Fibroblast of lung (primary cell): ENCODE measurements at places on chromosomes 5 and 9. TPM values are rescaled to one million over a fixed set of nuclear protein-coding genes. Genes with fewer than 3 reads are reported as not detected.

PDZD2 gene
- polyA plus RNA-seq = 0.29 and 0.40 TPM in 2 replicates

DNA sequence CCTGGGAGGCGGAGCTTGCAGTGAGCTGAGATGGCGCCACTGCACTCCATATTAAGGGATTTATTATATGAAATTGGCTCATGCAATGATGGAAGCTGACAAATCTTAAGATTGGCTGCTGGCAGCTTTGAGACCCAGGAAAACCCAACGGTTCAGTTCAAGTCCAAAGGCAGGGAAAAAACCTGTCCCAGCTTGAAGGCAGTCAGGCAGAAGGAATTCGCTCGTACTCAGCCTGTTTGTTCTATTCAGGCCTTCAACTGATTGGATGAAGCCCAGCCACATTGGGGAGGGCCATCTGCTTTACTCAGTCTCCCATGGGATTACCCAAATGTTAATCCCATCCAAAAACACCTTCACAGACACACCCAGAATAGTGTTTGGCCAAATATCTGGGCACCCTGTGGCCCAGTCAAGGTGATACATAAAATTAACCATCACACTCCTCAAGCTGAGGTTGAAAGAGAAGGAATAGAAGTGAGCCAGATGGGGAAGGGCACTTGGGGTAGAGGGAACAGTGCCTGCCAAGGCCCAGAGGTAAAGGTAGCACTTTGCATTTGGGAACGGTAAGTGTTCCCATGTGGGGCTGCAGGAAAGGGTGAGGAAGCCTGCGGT lies 8.5 kb upstream of the ORM1 start:
- H3K4me1 ChIP-seq = no peaks in the 10 kb centered on the region
- H3K27me3 ChIP-seq = peaks cover 5% of the 10 kb centered on the region
- no peaks in the 10 kb centered on the region for H3K36me3 ChIP-seq
- no peak overlapping the region for H3K4me3 ChIP-seq

GRCh38 chr5:140207250-140207964 lies 32.4 kb downstream of the CYSTM1 start:
- no peak for DNase-seq
- no peak overlapping the region for H3K27ac ChIP-seq
- no peaks in the 10 kb centered on the region for H3K27me3 ChIP-seq

DNA sequence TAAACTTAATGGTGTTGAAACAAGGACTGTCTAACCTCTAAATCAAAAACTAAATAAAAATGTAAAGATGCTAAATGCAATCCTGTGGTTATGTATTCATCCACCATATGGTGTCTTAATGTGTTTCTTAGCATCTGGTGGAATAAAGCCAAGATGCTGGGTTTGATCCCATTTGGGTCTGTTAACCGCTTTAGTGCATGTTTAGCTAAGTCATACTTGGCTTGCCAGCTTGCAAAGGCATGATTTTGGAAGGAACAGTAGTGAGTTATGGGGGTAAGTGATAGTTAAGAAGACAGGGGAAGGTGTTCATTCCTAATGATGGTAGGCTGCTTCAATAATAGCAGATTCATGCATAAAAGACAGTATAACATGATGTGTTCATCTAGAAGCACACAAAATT lies 139.0 kb upstream of the SLC27A6 start:
- no peaks in the 10 kb centered on the region for H3K27me3 ChIP-seq
- H3K4me1 ChIP-seq = no peaks in the 10 kb centered on the region
- no peak overlapping the region for H3K4me3 ChIP-seq
- no peak for DNase-seq
- no peaks in the 10 kb centered on the region for H3K36me3 ChIP-seq

DNA sequence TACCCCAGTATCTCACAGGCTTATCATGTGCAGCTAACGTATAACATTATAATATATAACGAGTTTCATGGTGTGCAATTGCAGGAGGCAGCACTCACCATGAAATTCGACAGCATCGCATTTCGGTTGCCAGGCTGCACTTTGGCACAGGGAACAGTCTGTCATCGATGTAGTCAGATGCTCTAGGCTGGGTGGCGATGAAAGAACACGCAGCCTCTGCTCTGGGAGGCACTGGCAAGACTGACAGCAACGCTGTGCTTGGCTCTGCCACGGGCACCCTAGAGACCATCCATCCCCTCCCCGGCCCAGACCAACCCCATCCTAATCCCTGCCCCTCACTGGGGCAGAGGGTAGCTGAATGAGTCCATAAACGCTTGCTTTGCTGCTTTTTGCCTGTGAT lies 290.8 kb downstream of the MED10 start:
- H3K4me3 ChIP-seq = no peak overlapping the region
- no peaks in the 10 kb centered on the region for H3K36me3 ChIP-seq
- DNase-seq = no peak
- H3K27me3 ChIP-seq = no peaks in the 10 kb centered on the region
- no peaks in the 10 kb centered on the region for H3K4me1 ChIP-seq

- no peaks in the 10 kb centered on the region for H3K36me3 ChIP-seq
- no peak overlapping the region for H3K27ac ChIP-seq
- no peaks in the 10 kb centered on the region for H3K4me1 ChIP-seq
Measured at GRCh38 chr5:134086943-134087305, 27.6 kb upstream of the TCF7 start.

- no peak overlapping the region for H3K27ac ChIP-seq
- H3K4me1 ChIP-seq = no peaks in the 10 kb centered on the region
- no peaks in the 10 kb centered on the region for H3K36me3 ChIP-seq
- no peaks in the 10 kb centered on the region for H3K27me3 ChIP-seq
- DNase-seq = no peak
Measured at GRCh38 chr5:4924577-4924976, 215.6 kb upstream of the ADAMTS16 start.

DNA sequence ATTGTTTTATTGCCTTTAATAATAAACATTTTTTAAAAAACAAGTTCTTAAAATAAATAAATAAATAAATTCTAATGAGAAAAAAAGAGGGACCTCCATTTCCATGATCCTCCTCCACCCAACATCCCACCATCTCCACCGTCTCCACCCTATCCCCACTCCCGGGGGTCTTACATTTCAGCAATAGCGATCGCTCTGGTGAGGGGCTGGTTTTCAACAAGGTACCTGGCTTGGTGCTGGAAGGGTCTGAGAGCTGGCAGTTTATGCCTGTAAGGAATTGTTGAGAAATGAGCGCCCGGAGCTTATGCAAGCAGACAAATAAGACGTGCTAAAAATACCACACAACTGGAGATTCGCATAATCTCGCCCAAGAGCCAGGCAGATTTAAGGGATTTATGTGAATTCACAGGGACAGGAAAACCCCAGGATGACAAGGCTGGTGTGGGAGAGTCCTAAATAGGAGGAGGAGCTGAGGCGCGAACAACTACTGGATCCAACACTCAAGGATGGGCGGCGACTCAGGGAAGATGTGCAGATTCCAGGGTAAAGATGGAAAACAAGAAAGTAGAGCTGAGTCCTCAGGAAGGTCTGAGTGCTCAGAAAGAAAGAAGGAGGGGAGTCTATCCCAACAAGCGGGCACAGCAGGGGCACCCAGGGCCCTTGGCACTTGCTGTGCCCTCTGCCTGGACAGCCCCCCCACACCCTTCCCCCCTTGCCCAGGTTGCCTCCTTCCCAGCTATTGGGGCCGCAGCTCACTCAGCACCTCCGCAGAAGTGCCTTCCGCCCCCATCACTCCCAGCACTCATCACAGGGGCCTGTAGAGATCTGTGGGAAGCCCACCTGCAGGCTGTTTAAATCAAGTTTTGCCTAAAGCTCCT lies 27.0 kb downstream of the TRIM14 start:
- no peak overlapping the region for H3K4me3 ChIP-seq
- no peak overlapping the region for H3K27ac ChIP-seq
- no peaks in the 10 kb centered on the region for H3K27me3 ChIP-seq
- H3K4me1 ChIP-seq = peaks cover 2% of the 10 kb centered on the region
- no peak for DNase-seq

DNA sequence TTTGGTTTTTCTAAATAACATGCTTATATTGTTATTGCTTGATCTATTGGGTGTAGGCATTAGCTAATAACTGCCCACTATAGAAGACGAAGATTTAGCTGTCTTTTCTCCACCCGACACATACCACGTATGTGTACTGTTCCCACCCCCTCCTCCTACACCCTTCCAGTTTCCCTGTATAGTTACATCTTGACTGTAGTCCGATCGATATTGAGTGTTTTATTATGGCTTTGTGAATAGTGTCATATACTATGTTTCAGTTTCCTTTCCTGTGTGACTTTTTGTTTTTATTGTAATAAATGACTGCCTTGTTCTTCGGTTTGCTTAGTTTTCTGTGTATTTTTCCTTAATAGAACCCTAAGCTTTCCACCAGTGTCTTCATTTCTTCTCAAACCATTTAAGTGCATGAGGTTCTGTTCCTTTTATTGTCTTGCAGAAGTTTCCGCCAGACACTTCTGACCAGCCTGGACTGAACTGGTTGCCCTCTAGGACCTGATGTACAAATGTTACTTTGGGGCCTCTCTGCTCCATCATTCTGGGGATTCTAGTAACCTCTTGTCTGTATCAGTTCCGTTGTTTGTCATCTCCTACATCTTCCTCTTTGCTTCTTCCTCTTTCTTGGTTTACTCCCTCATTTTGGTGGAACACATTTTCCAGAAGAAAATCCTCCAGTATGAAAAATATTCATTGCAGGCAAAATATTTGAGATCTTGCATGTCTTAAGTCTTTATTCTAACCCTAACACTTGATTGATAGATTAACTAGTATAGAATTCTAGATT lies 61.8 kb downstream of the PRKACG start:
- H3K36me3 ChIP-seq = no peaks in the 10 kb centered on the region
- H3K27ac ChIP-seq = no peak overlapping the region
- DNase-seq = no peak
- H3K27me3 ChIP-seq = no peaks in the 10 kb centered on the region

CDC14B gene
- 31.9 and 38.0 TPM in 2 replicates for polyA plus RNA-seq

- no peaks in the 10 kb centered on the region for H3K27me3 ChIP-seq
- peak; percentile 98 for DNase-seq
- H3K4me1 ChIP-seq = peaks cover 41% of the 10 kb centered on the region
- H3K36me3 ChIP-seq = peaks cover 3% of the 10 kb centered on the region
- peak overlapping the region; percentile 53 for H3K27ac ChIP-seq
- H3K4me3 ChIP-seq = no peak overlapping the region
Measured at GRCh38 chr5:111735583-111736270, 21.3 kb downstream of the NREP start.

DNA sequence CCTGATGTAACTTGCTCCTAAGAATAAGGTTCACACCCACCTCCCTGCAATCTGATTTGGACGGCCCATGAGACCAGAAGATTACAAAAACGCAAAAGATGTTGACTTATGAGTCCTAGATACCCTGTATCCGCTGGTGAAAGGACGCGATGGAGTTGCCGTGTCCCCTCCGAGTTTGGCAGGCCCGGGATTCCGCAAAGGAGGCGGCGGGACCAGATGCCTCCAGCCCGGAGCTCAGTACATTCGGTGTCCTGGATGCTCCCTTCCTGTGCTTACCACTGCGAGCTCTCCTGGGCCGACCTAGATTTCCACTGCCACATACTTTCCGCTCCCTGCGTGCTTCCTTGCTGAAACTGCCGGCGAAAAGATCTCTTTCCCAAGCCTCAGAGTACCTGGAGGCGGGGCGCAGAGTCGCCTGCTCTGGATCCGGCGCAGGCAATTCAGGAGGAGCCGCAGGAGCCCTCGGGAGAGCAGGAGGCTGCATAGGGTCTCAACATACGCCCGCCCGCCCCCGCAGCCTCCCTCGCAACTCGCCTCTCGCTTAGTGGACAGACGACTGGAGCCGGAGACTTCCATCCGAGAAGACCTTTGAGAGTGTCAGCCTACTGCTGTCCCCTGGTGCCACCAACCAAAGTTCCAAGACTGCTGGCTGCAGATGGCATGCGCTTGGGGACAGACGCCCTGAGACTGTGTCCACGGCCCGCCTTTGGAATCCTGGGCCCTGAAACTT lies 39.8 kb downstream of the ANXA2R start:
- DNase-seq = peak; percentile 42
- H3K4me1 ChIP-seq = peaks cover 2% of the 10 kb centered on the region
- peak overlapping the region; percentile 10 for H3K27ac ChIP-seq
- H3K4me3 ChIP-seq = peak overlapping the region; percentile 32

DNA sequence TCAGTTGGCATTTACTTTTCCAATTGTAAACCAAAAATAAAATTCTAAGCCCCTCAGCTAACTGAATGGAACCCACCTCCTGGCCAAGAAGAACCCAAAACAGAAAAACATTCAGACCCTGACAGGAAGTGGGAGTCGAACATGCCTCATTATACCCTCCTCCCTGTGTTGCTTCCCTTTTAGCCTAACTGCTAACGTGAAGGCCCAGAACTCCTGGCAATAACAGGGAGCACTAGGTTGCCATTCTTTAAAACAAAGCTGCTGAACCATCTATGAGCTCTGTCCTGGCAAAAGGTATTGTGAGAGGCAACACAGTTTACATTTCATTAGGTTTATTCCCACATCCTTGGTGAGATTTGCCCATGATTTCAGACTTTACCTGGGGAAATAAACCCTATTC lies 481.4 kb downstream of the CHSY3 start:
- no peaks in the 10 kb centered on the region for H3K27me3 ChIP-seq
- no peak overlapping the region for H3K4me3 ChIP-seq
- DNase-seq = no peak

GRCh38 chr9:20650750-20651299 lies 28.5 kb upstream of the MLLT3 start:
- DNase-seq = no peak
- no peaks in the 10 kb centered on the region for H3K36me3 ChIP-seq
- H3K4me1 ChIP-seq = no peaks in the 10 kb centered on the region
- H3K4me3 ChIP-seq = no peak overlapping the region
- H3K27me3 ChIP-seq = no peaks in the 10 kb centered on the region

DNA sequence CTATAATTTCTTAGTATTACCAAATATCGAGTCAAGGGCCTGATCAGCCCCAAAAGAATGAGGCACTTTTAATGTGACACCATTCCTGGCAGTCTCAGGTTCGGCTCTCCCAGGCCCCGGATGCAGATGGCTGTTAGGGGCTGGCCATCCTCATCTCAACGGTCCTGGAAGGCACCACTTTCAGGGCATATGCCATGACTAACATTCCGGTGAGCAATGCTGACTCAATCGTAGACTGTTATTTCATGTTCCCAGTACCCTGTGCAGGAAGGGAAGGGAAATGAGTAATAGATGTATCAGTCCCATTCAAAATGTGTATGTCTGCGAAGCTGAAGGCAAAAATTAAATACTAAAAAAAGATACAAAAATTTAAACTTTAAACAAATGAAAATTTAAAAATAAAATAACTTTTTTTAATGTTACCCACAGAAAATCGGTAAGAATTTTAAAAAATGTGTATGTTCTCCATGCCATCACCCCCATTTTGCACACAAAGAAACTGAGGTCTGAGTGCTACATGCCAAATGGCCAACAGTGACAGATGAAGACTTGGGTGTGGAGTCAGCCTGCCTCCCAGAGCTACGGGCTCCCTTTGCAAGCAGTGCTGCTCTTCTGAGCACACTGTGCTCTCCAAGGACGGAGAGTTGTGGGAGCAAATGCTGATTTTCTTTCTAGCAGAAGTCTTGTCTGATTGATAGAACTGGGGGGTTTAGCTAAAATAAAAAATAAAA lies 79.0 kb downstream of the GLDC start:
- no peaks in the 10 kb centered on the region for H3K36me3 ChIP-seq
- H3K4me1 ChIP-seq = peaks cover 15% of the 10 kb centered on the region
- H3K27me3 ChIP-seq = no peaks in the 10 kb centered on the region
- peak overlapping the region; percentile 91 for H3K27ac ChIP-seq
- peak overlapping the region; percentile 49 for H3K4me3 ChIP-seq
- DNase-seq = peak; percentile 99

- H3K36me3 ChIP-seq = no peaks in the 10 kb centered on the region
- H3K27me3 ChIP-seq = no peaks in the 10 kb centered on the region
- H3K4me3 ChIP-seq = peak overlapping the region; percentile 76
- peaks cover 4% of the 10 kb centered on the region for H3K4me1 ChIP-seq
- H3K27ac ChIP-seq = peak overlapping the region; percentile 93
- no peak for DNase-seq
Measured at GRCh38 chr5:134758176-134758503, 439 bp upstream of the DDX46 start.

NCBP1 gene
- 27.1 and 27.9 TPM in 2 replicates for polyA plus RNA-seq
